ENCODE measurements at places on chromosomes 5 and 9.

DNA sequence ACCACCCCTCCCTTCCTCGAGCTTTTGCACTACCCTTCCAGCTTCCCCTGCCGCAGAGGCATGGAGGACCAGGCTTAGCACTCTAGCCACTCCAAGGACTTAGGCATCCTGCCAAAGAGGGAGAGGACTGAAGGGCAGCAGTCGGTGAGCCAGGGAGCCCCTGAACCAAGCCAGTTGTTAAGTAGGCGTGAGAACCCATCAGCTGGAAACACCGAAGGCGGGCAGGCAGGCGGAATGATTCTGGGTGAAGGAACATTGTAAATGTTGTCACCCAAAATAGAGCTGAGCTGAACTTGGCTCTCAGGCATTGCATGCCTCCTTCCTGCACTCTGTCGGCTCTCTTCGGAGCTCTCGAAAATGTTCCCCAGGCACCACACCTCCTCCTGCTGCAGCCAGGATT is 42.8 kb downstream of the NRG2 start:
- peak; percentile 4 for DNase-seq

DNA sequence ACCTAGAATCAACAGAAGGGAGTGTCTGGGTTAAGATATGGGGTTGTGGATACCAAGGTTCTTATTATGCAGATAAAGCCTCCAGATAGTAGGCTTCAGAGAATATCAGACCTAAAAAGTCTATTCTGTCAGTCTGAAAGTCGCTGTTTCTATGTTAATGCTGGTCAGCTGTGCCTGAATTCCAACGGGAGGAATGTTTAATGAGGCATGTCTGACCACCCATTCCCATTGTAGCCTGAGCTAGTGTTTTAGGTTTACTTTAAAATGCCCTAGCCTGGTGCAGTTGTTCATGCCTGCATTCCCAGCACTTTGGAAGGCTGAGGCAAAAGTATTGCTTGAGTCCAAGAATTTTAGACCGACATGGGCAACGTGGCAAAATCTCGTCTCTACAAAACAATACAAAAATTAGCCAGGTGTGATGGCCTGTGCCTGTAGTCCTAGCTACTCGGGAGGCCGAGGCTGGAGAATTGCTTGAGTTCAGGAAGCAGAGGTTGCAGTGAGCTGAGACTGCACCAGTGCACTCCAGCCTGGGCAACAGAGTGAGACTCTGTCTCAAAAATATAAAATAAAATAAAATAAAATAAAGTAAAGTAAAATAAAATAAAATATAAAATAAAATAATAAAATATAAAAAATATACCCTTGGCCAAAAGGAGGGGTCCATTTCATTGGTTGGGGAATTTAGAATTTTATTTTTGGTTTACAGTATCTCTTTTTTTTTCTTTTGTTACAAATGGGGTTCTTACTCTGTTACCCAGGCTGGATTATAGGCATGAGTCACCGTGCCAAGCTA is 7.8 kb upstream of the SOX30 start:
- no peak for DNase-seq

DNA sequence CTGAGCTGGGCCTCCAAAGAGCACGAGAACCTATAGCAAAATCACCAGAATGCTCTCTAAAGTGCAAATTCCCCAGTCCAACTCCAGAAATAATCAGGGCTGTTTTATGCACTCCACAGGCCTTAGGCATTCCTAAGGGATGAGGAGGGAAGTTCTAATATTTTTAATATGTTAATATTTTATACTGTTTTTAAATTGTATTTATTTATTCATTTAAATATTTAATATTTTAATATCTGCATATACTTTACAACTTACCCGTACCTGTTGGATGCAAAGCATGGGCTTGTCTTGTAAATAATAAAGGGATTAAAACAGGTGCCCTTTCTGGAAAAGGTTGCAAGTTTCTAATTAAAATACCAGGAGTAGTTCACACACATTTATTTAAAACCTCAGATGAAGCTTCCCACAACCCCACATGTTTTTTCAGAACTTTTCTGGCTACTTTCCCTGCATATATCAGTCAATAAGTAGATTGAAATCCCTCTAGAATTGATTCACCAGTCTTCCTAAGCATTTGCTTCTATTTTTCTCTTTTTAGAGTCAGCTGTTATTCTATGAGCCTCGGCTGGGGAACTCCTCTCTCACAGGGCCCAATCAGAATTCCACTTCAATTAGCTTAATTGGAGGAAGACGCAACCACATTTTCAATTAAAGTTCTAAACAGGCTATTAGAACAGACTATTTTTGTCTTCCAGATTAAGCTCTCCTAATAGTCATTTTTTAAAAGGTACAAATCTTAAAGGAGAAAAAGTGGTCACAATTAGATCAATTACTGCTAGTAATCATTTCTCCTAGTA is 140.8 kb downstream of the CDH6 start:
- no peak for DNase-seq

GRCh38 chr5:87401626-87402025 is 11.1 kb downstream of the CCNH start:
- no peak for DNase-seq

DNA sequence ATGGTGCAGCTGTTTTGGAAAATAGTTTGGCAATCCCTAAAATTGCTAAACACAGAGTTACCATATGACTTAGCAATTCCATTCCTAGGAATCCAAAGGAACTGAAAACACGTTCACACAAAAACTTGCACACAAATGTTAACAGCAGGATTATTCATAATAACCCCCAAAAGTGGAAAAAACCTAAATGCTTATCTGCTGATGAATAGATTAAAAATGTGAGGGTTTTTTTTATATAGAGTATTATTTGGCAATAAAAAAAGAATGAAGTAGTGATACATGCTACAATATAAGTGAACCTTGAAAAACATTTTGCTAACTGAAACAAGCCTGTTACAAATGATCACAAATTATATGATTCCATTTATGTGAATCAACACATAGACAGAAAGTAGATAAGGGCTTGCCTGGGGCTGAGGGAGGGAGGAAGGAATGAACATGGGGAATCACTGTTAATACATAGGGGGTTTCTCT is 45.1 kb upstream of the TRIO start:
- DNase-seq: no peak

GRCh38 chr5:60207040-60207439 is 313.5 kb upstream of the PDE4D start:
- DNase-seq: no peak

DNA sequence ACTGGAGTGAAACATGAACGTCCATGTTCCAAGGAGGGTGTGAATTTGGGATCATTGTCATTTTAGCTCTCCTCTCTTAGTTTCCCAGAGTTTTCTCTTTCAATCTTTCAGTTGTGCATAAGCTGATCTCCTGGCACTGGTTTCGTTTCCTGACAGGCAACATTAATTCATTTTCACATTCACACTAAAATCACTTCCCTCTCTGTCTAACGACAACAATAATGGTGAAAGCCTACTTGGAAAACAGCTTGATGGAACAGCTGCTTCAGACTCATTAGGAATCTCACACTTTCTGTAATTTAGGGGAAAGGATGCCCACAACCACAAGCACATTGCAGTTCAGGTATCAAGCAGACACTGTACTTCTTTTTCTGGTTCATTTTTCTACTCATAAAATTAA is 188.6 kb downstream of the TRIM36 start:
- DNase-seq: no peak

- no peak for DNase-seq
Observed at GRCh38 chr5:154749491-154749890, 5.7 kb upstream of the LARP1 start.

DNA sequence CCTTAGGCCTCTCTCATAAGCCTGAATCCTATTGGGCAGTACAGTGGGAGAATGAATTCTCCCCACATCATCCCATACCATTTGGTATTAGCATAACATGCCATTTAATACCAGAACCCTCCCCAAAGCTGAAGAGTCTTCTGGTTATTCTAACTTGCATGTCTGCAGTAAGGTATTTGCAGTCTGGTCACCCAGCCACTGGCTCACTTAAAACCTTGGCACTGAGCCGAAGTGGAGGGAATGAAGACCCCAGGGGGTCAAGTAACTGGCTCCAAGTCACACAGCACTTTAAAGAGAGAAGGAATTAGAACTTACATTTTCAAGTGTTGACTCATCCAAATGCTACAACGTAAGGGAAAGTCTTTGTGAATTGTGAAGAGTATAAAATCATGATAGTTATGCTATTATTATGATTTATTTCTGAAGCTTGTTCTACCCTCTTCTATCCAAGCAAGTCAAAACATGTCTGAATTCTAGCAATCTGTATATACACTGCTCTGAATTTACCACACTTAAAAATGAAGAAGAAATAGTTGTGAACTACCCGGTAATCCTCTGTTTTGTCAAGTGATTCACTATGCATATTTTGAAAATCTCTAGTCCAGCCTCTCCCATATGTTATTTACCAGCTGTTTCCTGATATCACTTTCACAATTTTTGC is 28.5 kb downstream of the GLRA1 start:
- no peak for DNase-seq

DNA sequence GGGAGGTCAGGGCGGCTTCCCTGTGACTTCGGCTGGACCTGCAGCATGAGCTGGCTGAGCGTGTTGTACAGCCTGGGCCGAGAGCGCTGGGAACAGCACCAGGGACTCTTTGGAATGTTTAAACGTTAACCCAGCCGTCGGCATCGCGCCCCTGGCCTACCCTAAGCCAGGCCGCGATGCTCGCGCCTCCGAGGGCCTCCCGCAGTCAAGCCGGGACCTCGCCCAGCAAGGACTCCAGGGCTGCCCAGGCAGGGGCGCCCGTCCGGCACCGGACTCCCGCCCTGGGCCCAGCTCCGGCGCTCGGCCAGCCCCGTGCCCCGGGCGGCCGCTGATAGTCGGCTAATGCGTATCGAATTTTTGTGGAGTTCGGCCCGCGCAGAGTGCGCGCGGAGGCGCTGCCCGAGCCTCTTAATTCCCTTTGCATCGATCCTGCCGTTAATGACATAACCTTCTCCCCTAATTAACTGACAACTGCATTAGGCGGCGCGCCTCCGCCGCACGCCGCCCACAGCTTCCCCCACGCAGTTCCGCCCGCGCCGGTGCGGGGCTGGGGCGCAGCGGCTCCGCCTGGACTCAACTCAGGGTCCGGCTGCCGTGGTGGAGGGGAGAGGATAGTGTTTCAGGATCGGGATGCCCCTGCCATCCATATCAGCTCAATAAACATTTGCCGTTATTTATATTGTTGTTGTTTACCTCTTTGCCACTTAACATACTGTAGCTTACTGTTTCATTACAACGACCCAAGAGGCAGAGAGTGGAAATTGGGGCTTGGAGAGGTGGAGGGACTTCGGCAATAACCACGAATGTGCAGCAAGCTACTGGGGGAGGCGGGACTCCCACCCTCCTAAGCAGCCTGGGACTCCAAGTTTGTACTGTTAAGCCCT is 28.8 kb upstream of the CDC23 start:
- no peak for DNase-seq

DNA sequence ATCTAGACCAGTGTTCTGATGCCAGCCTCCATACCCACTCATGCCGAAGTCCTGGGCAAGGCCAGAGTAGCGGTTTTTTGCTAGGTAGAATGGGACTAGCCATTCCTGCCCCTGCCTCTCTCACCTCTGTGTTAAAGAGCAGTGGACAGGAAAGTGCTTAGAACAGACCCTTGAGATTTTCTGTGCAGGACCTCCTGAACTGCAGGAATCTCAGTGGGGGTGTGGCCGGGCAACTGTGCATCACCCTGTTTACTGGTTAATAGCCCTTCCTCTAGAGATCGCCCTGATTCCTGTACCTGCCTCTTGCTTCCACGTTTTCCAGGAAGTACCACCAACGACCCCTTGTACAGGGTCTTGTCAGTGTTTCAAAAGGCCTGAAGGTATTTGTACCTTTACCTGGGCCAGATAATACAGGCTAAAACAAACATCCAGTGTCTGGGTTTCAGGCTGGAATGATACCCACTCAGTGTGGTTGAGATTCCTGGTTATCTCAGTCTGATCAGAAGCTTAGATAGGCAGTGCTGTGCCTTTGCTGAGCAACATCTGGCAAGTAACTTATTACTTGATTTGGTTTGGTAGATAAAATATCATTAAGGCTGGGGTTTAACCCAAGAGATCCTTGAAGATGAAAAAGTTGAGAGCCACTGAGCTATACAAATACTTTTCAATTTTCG is 65.9 kb downstream of the RGS3 start:
- no peak for DNase-seq

- DNase-seq: no peak
Observed at GRCh38 chr9:14157191-14157590, 156.8 kb downstream of the NFIB start.

DNA sequence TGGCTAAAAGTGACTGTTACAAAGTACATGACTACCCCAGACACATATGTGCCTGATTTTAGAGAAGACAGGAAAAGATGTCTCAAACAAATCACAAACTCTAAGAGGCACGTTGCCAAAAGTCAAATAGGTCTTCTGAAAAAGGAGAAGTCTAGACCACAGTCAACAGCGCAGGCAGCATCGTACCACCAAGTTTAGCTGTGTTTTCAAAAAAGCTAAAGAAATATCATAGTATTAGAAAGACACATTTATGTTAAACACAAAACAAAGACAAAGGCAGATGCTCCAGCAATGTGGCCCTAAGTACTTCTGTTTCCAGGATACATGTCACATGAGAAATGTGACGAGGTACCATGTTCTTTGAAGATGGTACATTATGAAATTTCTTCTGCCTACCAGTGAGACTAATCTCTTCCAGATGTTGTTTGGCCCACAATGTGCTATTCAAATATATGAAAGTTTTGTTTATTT is 43.5 kb downstream of the LPAR1 start:
- DNase-seq: no peak

DNA sequence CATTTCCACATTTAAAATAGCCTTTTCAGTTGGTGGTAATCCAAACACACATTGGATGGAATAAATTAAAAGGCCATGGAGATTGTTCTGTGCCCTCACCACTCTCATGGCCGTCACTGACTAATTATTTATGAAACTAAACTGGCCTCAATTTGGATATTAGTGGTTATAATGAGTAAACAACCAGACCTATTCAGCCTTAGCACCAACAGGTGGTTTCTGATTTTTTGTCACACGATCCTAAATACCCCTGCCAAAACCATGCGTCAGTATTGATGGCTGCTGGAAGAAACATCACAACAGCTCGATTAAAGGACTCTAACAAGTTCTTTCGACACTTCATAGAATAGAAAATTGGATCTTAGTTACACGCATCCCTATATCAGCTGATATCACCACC is 276.0 kb upstream of the DAP start:
- no peak for DNase-seq

DNA sequence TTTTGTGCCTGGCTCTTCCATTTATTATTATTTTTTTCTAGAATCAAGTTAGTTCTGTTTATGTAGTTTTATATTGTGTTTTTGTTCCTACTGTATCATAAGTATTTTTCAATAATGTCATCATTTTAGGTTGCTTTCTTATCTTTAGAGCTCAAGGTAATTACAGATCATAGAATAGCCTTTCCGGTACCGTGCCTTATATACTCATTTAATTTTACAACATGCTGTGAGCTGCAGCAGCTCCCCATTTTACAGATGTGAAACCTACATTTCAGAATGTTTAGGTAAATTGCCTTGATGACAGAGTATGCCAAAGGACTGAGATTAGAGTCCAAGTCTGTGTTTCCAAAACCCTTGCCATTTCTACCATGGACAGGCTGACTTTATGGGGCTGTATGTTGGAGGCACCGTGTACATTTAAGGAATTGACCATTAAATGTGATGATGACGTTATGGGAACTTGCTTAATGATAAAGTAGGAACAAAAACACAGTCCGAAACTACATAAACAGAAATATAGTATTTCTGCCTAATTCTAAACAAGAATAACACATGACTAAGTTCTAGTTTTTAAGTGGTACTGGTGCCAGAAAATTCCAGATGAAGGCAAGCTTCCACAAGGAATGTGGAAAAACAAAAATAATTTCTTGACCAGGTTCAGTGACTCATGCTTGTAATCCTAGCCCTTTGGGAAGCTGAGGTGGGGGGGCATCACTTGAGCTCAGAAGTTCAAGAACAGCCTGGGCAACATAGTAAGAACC is 97.7 kb downstream of the IQGAP2 start:
- no peak for DNase-seq

- DNase-seq: no peak
Observed at GRCh38 chr9:84969084-84969483, 299.6 kb downstream of the NTRK2 start.
